ENCODE measurements at places on chromosomes 3 and 15.

DNA sequence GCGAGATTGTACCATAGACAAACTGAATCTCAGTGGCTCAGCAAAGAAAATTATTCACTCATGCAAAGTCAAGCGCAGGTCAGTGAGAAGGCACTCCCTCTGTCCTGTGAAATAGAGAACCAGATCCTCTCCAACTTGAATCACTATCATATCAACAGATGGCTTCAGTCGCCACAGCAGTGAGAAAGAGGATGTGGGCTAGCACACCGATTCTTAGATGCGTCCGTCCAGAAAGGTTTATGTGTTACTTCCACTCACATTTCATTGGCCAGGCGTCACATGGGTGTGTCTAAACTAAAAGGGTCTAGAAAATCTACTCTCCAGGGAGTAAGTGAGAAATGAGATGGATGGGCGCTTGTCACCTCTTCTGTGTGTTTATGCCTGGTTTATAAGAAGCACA, 141.6 kb upstream of the KBTBD8 start:
- DNase-seq = no peak

GRCh38 chr15:63163217-63163616, 5.9 kb upstream of the RPS27L start:
- DNase-seq = no peak

DNA sequence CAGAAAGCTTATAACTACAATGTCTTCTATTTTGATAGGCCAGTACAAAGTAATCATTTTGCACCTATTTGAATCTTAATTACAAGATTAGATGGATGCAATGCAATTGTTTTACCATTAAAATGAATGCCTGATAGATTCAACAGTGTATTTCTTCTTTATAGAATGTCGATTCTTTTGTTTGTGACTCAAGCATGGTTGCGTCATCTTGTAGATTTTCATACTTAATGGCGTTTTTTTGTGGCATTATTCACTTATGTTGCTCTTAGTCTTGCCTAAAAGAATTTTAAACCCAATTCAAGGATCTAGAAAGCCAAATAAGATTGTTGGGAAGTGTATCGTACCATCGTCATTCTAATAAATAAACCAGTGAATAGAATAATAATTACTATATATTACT, 21.4 kb downstream of the ZBTB38 start:
- no peak for DNase-seq

GRCh38 chr3:46449755-46450552, 14.8 kb downstream of the LTF start:
- no peak for DNase-seq

- DNase-seq = no peak
Observed at GRCh38 chr15:22888120-22888859, 49.8 kb downstream of the NIPA2 start.
